Natural killer cell treated with Interleukin-12 subunit alpha and Interleukin-12 subunit beta and Interleukin-15 and Interleukin-18, amount 100 ng/mL, for 72 hours (primary cell): ENCODE measurements at places on chromosomes 13 and 19.

DNA sequence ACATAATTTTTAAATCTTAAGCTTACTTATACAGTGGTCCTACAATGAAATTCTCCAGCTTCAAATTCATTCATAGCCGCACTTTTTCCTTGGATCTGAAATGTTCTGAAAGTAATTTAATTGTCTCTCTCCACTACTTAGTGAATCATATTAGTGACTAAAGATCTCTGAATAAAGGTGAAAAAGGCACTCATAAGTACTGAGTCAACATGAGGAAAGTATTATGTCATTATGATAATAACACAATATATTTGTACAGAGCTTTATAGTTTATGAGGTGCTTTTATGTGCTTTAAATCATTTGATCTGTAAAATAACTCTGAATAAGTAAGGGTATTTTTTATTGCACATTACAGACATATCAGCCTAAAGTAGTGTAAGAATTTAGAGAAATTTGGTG lies 628.2 kb upstream of the SLITRK5 start:
- no peak overlapping the region for H3K27ac ChIP-seq
- H3K4me1 ChIP-seq: no peaks in the 10 kb centered on the region
- H3K27me3 ChIP-seq: no peaks in the 10 kb centered on the region
- peaks cover 9% of the 10 kb centered on the region for H3K36me3 ChIP-seq
- no peak overlapping the region for H3K4me3 ChIP-seq

GRCh38 chr13:66345971-66346370 lies 884.2 kb downstream of the PCDH9 start:
- no peak overlapping the region for H3K27ac ChIP-seq
- H3K4me1 ChIP-seq: no peaks in the 10 kb centered on the region
- peaks cover 6% of the 10 kb centered on the region for H3K27me3 ChIP-seq
- no peak for DNase-seq
- H3K36me3 ChIP-seq: no peaks in the 10 kb centered on the region

- H3K27ac ChIP-seq: peak overlapping the region; percentile 77
- H3K36me3 ChIP-seq: no peaks in the 10 kb centered on the region
Observed at GRCh38 chr19:6271721-6272410, 7.9 kb downstream of the MLLT1 start.

- no peaks in the 10 kb centered on the region for H3K36me3 ChIP-seq
- H3K27me3 ChIP-seq: no peaks in the 10 kb centered on the region
- DNase-seq: peak; percentile 89
- H3K4me1 ChIP-seq: peaks cover 8% of the 10 kb centered on the region
Observed at GRCh38 chr19:10478903-10479384, 24.2 kb downstream of the KEAP1 start.

DNA sequence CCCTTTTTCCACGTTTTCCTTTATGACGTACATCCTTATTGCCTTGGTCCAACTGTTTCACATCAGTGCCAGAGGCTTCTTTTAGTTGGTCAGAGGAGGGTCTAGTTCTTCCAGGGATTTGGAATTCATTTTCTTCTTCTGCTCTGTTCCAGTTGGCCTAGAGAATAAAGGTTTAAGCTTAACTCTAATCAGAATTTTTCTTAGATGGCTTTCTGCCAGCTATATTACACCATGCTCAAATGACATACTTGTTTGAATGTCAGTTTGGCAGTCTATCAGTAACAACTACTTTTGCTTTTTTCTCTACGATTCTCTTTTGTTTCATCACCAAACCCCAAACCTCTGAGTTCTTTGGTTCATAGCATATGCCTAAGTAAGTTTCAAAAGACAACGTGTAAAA lies 16.8 kb downstream of the SPART start:
- no peak overlapping the region for H3K27ac ChIP-seq
- peaks cover 16% of the 10 kb centered on the region for H3K36me3 ChIP-seq
- no peaks in the 10 kb centered on the region for H3K27me3 ChIP-seq
- no peak overlapping the region for H3K4me3 ChIP-seq
- peaks cover 9% of the 10 kb centered on the region for H3K4me1 ChIP-seq
- no peak for DNase-seq

DNA sequence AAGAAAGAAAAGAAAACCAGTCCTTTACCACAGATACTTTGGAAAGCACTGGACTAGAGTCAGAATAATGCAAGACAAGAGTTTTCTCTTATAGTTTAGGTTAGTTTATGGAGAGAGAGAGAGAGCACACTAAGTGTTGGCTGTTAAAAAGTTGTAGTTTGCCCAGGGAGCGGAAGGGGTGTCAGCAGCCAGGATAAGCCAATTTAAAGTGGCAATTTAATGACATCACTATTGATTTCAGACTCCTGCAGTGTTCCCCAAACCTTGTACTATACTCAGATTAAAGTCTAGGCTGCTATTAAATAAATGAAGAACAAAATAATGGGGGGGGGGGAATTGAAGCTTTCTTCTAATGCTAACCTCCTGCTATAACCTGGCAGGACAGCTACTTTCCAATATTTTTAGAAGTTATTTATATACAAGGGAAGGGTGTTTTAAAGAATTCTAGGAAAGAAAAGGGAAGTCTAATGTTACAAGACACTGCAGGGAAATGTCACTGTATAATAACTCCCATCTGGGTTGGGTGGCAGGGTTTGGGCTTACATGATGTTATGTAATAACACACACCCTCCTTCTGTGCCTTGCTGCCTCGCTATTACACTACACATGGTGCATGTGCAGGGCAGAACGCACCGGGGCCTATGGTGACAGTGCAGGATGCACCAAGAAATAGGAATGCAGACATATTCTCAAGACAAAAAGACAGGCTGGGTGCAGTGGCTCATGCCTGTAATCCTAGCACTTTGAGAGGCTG lies 19.9 kb downstream of the TPT1 start:
- DNase-seq: no peak
- peaks cover 5% of the 10 kb centered on the region for H3K4me1 ChIP-seq
- no peaks in the 10 kb centered on the region for H3K36me3 ChIP-seq
- H3K4me3 ChIP-seq: no peak overlapping the region

- no peaks in the 10 kb centered on the region for H3K27me3 ChIP-seq
- H3K36me3 ChIP-seq: no peaks in the 10 kb centered on the region
- H3K4me1 ChIP-seq: peaks cover 21% of the 10 kb centered on the region
- peak; percentile 76 for DNase-seq
- H3K27ac ChIP-seq: peak overlapping the region; percentile 78
Observed at GRCh38 chr19:17394891-17395415, 957 bp upstream of the CCDC194 start.

- no peaks in the 10 kb centered on the region for H3K36me3 ChIP-seq
- H3K4me3 ChIP-seq: no peak overlapping the region
- peaks cover 30% of the 10 kb centered on the region for H3K27me3 ChIP-seq
- no peak overlapping the region for H3K27ac ChIP-seq
Observed at GRCh38 chr19:31334849-31335624, 14.2 kb downstream of the TSHZ3 start.

DNA sequence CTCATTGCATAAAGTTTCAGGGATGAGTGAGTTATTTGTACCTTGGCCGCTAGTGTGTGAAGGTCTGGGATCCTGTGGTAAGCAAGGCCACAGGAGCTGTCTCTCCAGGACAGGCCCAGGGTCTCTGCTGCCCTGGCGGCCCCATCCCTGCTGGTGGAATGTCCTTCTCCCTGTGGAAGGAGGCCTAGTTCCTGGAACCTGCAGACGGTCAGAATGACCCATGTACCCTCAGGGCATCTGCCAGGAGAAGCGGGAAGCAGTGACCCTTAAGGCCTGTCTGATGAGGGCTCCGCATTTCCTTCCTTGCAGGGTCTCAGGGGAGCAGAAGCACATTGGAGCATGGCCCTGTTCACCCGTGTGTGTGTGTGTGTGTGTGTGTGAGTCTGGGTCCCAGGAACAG lies 32.1 kb upstream of the SOX1 start:
- H3K4me3 ChIP-seq: no peak overlapping the region
- H3K27ac ChIP-seq: no peak overlapping the region
- DNase-seq: no peak
- no peaks in the 10 kb centered on the region for H3K36me3 ChIP-seq

GRCh38 chr19:43310221-43310620 lies 40.9 kb upstream of the PSG9 start:
- H3K36me3 ChIP-seq: no peaks in the 10 kb centered on the region
- no peak overlapping the region for H3K4me3 ChIP-seq
- no peak overlapping the region for H3K27ac ChIP-seq
- peaks cover 39% of the 10 kb centered on the region for H3K27me3 ChIP-seq

- no peaks in the 10 kb centered on the region for H3K36me3 ChIP-seq
- H3K4me1 ChIP-seq: no peaks in the 10 kb centered on the region
- DNase-seq: peak; percentile 29
- H3K27ac ChIP-seq: no peak overlapping the region
- peaks cover 7% of the 10 kb centered on the region for H3K27me3 ChIP-seq
Observed at GRCh38 chr19:33580026-33580644, 41.6 kb upstream of the CHST8 start.

DNA sequence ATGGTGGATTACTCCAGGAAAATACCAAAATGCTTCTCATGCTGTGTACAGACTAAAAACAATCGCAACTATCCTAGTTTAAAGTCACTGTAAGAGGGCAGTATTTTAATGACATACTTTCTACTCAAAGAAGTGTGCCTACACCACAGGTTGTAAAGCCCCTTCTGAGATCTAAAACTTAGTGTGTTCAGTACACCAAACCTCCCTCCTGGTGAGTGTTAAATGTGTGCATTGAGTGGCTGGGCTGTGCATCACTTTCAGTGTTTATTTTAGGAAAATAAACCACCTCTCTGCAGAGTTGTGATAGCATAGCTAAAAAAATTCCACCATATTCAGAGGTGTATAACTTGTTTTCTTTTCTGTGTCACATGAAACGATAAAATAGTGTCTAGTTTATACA lies 263.7 kb downstream of the DACH1 start:
- no peaks in the 10 kb centered on the region for H3K36me3 ChIP-seq
- H3K27me3 ChIP-seq: no peaks in the 10 kb centered on the region
- no peak overlapping the region for H3K27ac ChIP-seq
- H3K4me1 ChIP-seq: no peaks in the 10 kb centered on the region

GRCh38 chr19:34963573-34964406 lies at the start of gene ZNF792:
TSS of gene ZNF792 (minus strand) at chr19:34964229. CDS start at chr19:34963662, 567 bp downstream.
- peaks cover 26% of the 10 kb centered on the region for H3K4me1 ChIP-seq
- H3K36me3 ChIP-seq: peaks cover 42% of the 10 kb centered on the region
- peak within 1 kb of the TSS; percentile 91 for H3K27ac ChIP-seq
- H3K27me3 ChIP-seq: no peaks in the 10 kb centered on the region
- H3K4me3 ChIP-seq: peak within 1 kb of the TSS; percentile 97

- peak overlapping the region; percentile 46 for H3K4me3 ChIP-seq
- H3K4me1 ChIP-seq: peaks cover 12% of the 10 kb centered on the region
- no peaks in the 10 kb centered on the region for H3K36me3 ChIP-seq
- DNase-seq: peak; percentile 81
Observed at GRCh38 chr19:33778089-33778791, 18.4 kb upstream of the KCTD15 start.

DNA sequence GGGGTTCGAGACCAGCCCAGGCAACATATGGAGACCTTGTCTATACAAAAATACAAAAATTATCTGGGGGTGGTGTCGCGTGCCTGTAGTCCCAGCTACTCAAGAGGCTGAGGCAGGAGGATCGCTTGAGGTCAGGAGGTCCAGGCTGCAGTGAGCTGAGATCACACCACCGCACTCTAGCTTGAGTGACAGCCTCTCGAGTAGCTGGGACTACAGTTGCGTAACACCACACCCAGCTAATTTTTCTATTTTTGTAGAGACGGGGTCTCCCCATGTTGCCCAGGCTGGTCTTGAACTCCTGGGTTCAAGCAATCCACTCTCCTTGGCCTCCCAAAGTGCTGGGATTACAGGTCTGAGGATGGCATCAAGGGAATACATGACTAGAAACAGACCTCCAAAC lies 30.8 kb upstream of the MUC16 start:
- H3K27ac ChIP-seq: no peak overlapping the region
- DNase-seq: no peak
- H3K4me1 ChIP-seq: no peaks in the 10 kb centered on the region
- H3K27me3 ChIP-seq: peaks cover 28% of the 10 kb centered on the region
- no peaks in the 10 kb centered on the region for H3K36me3 ChIP-seq

DNA sequence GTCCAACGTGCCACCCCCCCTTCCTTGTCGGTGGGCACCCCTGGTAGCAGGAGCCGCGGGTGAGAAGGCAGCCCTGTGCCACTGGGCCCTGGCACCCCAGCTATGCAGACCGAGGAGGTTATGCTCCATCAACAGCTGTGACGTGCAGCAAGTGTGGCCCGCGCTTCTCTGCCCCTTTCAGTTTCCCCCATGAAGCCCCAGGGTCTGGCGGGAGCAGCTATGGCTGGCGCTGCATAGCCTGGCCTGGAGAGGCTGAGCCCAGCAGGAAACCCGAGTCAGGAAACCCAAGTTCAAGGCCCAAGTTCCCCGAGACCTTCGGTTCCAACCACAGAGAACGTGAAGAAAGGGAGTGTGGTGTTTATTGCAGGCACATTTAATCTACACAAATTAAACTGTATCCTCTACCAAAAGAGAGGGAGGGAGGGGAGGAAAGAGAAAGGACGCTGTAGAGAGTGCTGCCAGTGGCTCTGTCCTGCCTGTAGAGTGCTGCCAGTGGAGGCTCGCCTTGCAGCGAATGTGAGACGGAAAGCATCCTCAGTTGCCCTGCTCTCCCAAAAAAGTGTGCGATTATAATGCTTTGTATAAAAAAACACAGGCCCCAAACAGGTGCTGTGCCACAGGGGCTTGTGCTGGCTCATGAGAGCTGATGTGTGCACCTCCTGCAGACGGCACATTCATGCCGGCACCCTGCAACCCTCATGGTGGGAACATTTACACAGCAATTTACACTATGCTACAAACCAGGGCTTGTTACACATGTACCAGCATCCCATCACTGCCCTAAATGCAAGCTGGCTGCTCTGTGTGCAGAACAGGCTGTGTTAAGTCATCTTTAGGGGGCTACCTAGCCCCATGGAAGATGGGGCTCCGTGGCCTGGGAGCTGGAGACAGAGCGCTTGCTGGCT lies 16.3 kb downstream of the POP4 start:
- peaks cover 48% of the 10 kb centered on the region for H3K4me1 ChIP-seq
- H3K4me3 ChIP-seq: peak overlapping the region; percentile 76
- H3K36me3 ChIP-seq: no peaks in the 10 kb centered on the region
- H3K27me3 ChIP-seq: no peaks in the 10 kb centered on the region
- peak overlapping the region; percentile 70 for H3K27ac ChIP-seq

GRCh38 chr19:30653646-30654386 lies 281.6 kb downstream of the ZNF536 start:
- H3K4me3 ChIP-seq: no peak overlapping the region
- no peak for DNase-seq
- no peaks in the 10 kb centered on the region for H3K36me3 ChIP-seq
- no peaks in the 10 kb centered on the region for H3K4me1 ChIP-seq
- peaks cover 24% of the 10 kb centered on the region for H3K27me3 ChIP-seq
- H3K27ac ChIP-seq: no peak overlapping the region

- DNase-seq: no peak
- peaks cover 17% of the 10 kb centered on the region for H3K27me3 ChIP-seq
- H3K4me3 ChIP-seq: no peak overlapping the region
- no peaks in the 10 kb centered on the region for H3K36me3 ChIP-seq
Observed at GRCh38 chr13:95485045-95485517, 67.4 kb upstream of the CLDN10 start.

- no peak within 1 kb of the TSS for H3K4me3 ChIP-seq
- no peak within 1 kb of the TSS for H3K27ac ChIP-seq
- peaks cover 45% of the 10 kb centered on the region for H3K27me3 ChIP-seq
- no peaks in the 10 kb centered on the region for H3K4me1 ChIP-seq
- no peak for DNase-seq
- no peaks in the 10 kb centered on the region for H3K36me3 ChIP-seq
Observed at GRCh38 chr19:46495786-46496099, at the start of gene PNMA8B. TSS of gene PNMA8B (minus strand) at chr19:46495867. CDS start at chr19:46495465, 402 bp downstream.
